Esophagus muscularis mucosa (tissue), 4 donors: ENCODE measurements at places on chromosomes 13 and 19. TPM values are rescaled to one million over a fixed set of nuclear protein-coding genes. Genes with fewer than 3 reads are reported as not detected.
A peak's percentile ranks its signal among the peaks of the same experiment; 100 is the strongest.

STOML3 gene
- total RNA-seq: not detected

GRAMD1A gene
- total RNA-seq: 54.3 TPM

ZNF525 gene
- 14.5 TPM for total RNA-seq

ZNF626 gene
- total RNA-seq: 8.4 TPM

ZNF665 gene
- 2.9 TPM for total RNA-seq

SIGLECL1 gene
- not detected for total RNA-seq

MYBPC2 gene
- not detected for total RNA-seq

PCDH17 gene
- 8.9 TPM for total RNA-seq

DNA sequence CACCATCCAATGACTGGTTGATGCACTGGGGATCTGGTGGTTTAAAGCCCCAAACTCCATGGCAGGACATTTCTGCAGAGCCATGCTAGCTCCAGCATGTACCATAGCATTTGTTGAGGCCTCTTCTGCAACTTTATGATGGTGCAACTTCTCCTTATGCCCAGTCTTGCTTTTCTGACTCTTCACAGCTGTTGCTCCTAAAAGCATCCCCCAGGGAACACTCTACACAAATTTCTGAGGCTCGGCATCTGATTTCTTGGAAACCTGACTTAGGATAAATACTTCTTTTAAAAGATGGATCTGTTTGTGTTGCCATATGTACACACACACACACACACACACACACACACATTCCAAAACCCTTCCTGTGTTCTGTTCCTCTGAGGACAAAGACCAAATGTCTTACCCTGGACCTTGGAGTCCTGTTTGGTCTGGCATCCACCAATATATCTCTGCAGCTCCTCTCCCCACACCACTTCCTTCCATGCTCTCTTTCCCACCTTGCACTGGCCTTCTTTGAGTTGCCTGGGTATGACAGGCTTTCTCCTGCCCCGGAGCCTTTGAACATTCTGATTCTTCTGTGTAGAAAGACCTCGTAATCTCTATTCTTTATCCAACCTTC is 388.5 kb upstream of the ZNF507 start:
- peaks cover 4% of the 10 kb centered on the region for H3K4me1 ChIP-seq
- no peak overlapping the region for H3K27ac ChIP-seq
- no peak for DNase-seq
- no peak overlapping the region for H3K4me3 ChIP-seq

- no peaks in the 10 kb centered on the region for H3K36me3 ChIP-seq
- no peak overlapping the region for H3K4me3 ChIP-seq
- H3K4me1 ChIP-seq: no peaks in the 10 kb centered on the region
Observed at GRCh38 chr19:54660306-54660705, 2.5 kb upstream of the LILRB4 start.

DNA sequence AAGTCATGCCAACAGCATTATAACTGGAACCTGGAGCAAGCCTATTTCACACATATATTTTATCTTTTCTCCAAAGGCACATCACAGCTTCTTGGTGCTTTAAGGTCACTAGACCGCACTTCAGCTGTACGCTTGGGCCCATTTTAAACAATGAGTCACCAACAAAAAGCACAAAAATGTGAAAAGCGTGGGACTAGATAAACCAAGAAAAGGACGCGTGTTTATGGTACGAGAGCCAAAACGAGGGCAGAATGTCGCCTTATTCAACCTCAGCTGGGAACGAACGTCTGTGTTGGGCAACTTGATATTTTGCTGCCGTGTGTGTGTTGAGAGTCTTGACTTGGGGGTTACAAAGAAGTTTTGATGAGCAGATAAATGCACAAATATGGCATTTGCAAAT is 9.2 kb upstream of the EHD2 start:
- peak overlapping the region; percentile 80 for H3K27ac ChIP-seq
- H3K36me3 ChIP-seq: peaks cover 31% of the 10 kb centered on the region
- H3K4me1 ChIP-seq: peaks cover 42% of the 10 kb centered on the region
- H3K27me3 ChIP-seq: no peaks in the 10 kb centered on the region
- no peak overlapping the region for H3K4me3 ChIP-seq

DNA sequence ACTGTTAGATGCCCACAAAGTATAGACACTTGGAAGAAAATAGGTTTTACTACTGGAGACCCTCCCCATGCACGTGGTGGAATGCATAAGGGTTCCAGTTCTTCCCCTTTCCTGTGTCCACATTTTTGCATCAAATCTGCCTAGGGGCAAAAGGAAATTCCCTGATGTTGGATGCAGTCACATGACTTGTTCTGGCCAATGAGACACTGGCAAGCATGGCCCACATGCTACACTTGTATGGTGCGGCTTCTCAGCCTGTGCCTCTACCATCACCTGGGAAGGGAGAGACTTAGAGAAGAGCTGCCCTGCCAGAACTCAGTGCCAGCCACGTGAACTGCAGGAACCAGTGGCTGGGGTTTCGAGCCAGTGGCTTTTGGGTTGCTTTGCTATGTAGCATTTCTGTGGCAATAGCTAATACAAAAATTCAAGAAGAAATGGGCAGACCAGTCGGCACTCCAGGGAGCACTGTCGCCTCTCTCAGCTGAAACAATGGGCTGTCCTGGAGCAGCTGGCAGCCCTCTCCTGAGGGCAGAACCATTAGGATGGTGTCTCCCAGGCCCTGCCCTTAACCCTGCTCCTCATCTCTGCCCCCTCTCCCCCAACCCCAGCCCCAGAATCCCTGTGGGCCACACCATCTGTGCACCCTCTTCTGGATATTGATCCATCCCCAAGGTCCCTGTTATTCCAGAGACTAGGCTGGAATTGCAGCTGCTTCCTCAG is 634.0 kb downstream of the UQCRFS1 start:
- H3K27ac ChIP-seq: no peak overlapping the region
- no peak for DNase-seq
- H3K36me3 ChIP-seq: no peaks in the 10 kb centered on the region

- H3K36me3 ChIP-seq: peaks cover 7% of the 10 kb centered on the region
- no peaks in the 10 kb centered on the region for H3K27me3 ChIP-seq
- no peak overlapping the region for H3K4me3 ChIP-seq
- H3K27ac ChIP-seq: peak overlapping the region; percentile 14
Observed at GRCh38 chr19:17086120-17086519, 10.5 kb downstream of the MYO9B start.

GRCh38 chr13:88887045-88887662 is 1216.0 kb downstream of the SLITRK5 start:
- no peaks in the 10 kb centered on the region for H3K36me3 ChIP-seq
- DNase-seq: no peak

GRCh38 chr13:98222081-98222554 is 45.0 kb upstream of the RNF113B start:
- H3K4me1 ChIP-seq: peaks cover 11% of the 10 kb centered on the region
- H3K4me3 ChIP-seq: no peak overlapping the region

DNA sequence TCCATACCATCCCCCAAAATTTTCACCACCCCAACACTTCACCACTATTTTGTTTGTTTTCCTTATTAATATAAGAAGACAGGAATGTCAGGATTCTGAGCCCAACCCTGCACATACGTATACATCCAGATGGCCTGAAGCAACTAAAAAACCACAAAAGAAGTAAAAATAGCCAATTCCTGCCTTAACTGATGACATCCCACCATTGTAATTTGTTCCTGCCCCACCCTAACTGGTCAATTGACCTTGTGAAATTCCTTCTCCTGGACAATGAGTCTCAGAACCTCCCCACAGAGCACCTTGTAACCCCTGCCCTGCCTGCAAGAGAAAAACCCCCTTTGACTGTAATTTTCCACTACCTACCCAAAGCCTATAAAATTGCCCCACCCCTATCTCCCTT is 132.5 kb downstream of the ZNF675 start:
- no peak for DNase-seq
- no peak overlapping the region for H3K4me3 ChIP-seq
- no peak overlapping the region for H3K27ac ChIP-seq
- no peaks in the 10 kb centered on the region for H3K36me3 ChIP-seq
- H3K4me1 ChIP-seq: no peaks in the 10 kb centered on the region
- no peaks in the 10 kb centered on the region for H3K27me3 ChIP-seq

DNA sequence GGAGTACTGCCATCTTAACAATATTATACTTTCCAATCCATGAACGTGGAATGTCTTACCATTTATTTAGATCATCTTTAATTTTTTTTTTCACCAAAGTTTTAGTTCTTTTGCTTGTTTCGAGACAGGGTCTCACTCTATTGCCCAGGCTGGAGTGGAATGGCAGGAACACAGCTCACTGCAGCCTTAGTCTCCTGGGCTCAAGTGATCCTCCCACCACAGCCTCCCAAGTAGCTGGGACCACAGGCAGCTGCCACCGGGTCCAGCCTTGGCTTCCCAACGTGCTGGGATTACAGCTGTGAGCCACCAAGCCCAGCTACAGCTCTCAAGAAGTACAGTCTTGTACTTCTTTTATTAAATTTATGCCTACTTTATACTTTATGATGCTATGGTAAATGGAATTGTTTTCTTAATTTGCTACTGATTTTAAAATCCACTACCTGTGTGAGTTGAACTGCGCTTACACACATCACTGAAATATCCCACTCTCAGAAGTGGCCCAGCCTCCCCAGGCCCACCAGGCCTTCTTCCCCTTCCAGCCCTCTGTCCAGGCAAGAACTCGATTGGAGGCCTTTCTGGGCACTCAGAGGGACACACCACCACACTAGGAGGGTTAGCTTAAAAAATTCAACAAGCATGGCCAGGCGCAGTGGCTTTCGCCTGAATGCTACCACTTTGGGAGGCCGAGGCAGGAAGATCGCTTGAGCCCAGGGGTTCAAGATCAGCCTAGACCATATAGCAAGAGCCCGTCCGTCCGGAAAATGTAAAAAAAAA is 1.0 kb upstream of the PGLS start:
- H3K36me3 ChIP-seq: peaks cover 10% of the 10 kb centered on the region
- H3K4me1 ChIP-seq: peaks cover 53% of the 10 kb centered on the region

GRCh38 chr13:41231786-41232185 is 31.6 kb downstream of the MTRF1 start:
- H3K27ac ChIP-seq: no peak overlapping the region
- H3K4me3 ChIP-seq: no peak overlapping the region
- DNase-seq: no peak
- no peaks in the 10 kb centered on the region for H3K4me1 ChIP-seq
- no peaks in the 10 kb centered on the region for H3K27me3 ChIP-seq
- H3K36me3 ChIP-seq: peaks cover 26% of the 10 kb centered on the region

DNA sequence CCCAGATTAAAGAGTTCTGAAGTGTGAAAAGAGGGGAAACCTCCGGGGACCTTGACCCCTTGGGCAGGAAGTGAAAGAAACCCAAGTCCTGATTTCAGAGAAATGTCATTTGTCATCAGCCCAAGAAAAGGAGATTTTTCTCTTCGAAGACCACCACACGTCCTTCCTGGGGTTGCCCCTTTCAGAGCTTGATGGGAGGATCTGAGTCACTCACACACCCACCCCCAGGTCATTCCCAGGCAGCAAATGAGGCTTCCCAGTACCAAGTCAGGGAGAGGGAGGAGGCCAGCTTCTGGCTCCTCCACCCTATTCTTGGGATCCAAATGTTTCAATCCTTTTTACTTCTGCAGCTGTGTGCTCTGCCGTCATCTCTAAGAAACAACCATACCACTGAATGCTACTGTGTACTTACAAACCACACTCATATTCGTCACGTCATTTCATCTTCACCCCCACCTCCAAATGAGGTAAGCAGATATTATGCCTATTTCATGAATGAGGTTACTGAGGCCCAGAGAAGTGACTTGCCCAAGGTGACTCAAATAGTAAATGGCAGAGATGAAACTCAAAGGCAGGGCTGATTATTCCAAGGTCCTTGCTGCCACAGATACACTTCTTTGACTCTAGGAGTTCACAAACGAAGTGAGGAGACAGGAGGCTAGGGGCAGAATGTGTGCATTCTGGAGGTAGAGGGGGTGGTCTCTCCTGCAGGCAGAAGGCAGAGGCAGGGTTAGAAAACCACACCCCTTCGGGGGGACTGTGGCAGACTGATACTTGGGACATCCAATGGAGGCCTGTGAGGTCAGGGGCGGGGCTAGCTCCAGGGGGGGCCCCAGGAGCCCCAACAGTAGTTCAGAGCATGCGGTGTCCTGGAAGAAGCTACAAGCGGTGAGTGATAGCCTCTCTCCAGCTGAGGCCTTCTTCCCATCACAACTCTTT is 5.0 kb upstream of the KMT2B start:
- H3K4me1 ChIP-seq: peaks cover 17% of the 10 kb centered on the region
- H3K36me3 ChIP-seq: no peaks in the 10 kb centered on the region
- no peak overlapping the region for H3K27ac ChIP-seq
- no peak overlapping the region for H3K4me3 ChIP-seq

GRCh38 chr19:32691291-32691951 is at the start of gene NUDT19:
Gene NUDT19 (plus strand): TSS chr19:32691821. CDS start chr19:32691961, 140 bp downstream.
- H3K27me3 ChIP-seq: no peaks in the 10 kb centered on the region
- no peaks in the 10 kb centered on the region for H3K36me3 ChIP-seq
- peaks cover 53% of the 10 kb centered on the region for H3K4me1 ChIP-seq
- peak within 1 kb of the TSS; percentile 86 for H3K4me3 ChIP-seq

GRCh38 chr19:5115771-5116202 is 146.9 kb downstream of the KDM4B start:
- H3K36me3 ChIP-seq: peaks cover 92% of the 10 kb centered on the region
- no peak for DNase-seq
- H3K4me3 ChIP-seq: no peak overlapping the region
- H3K27me3 ChIP-seq: no peaks in the 10 kb centered on the region
- peaks cover 13% of the 10 kb centered on the region for H3K4me1 ChIP-seq

DNA sequence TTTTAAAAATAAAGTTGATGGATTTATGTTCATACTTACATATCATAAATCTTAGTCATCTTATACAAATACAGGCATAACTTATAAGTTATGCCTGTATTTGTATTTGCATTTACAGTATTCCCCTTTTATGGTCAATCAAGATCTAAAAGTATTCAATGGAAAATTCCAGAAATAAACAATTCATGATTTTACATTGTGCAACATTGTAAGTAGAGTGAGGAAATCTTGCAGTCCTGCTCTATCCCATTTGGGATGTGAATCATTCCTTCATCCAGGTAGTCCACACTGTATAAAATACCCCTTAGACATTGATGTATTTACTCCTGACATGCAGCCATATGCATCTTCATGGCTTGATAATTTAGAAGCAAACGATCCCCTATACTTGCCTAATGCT is 795.3 kb downstream of the SLITRK1 start:
- no peaks in the 10 kb centered on the region for H3K4me1 ChIP-seq
- H3K27ac ChIP-seq: no peak overlapping the region
- H3K36me3 ChIP-seq: no peaks in the 10 kb centered on the region
- no peaks in the 10 kb centered on the region for H3K27me3 ChIP-seq
- H3K4me3 ChIP-seq: no peak overlapping the region
- DNase-seq: no peak

GRCh38 chr13:65746406-65746921 is 1483.7 kb downstream of the PCDH9 start:
- no peaks in the 10 kb centered on the region for H3K4me1 ChIP-seq
- H3K27ac ChIP-seq: no peak overlapping the region
- DNase-seq: no peak
- no peaks in the 10 kb centered on the region for H3K27me3 ChIP-seq
- H3K36me3 ChIP-seq: no peaks in the 10 kb centered on the region
- H3K4me3 ChIP-seq: no peak overlapping the region

GRCh38 chr19:46803555-46803954 is 15.2 kb upstream of the SLC1A5 start:
- H3K27ac ChIP-seq: no peak overlapping the region
- H3K36me3 ChIP-seq: no peaks in the 10 kb centered on the region
- H3K4me3 ChIP-seq: no peak overlapping the region
- H3K4me1 ChIP-seq: no peaks in the 10 kb centered on the region
- no peaks in the 10 kb centered on the region for H3K27me3 ChIP-seq
- DNase-seq: no peak

- DNase-seq: no peak
- peaks cover 13% of the 10 kb centered on the region for H3K36me3 ChIP-seq
- H3K4me3 ChIP-seq: no peak overlapping the region
- H3K27me3 ChIP-seq: no peaks in the 10 kb centered on the region
Observed at GRCh38 chr19:58007285-58007684, 4.7 kb upstream of the ZNF606 start.

- H3K27me3 ChIP-seq: no peaks in the 10 kb centered on the region
- peaks cover 6% of the 10 kb centered on the region for H3K4me1 ChIP-seq
- DNase-seq: no peak
- H3K27ac ChIP-seq: no peak overlapping the region
Observed at GRCh38 chr19:38168637-38169036, 55.4 kb downstream of the DPF1 start.
